ENCODE measurements at places on chromosomes 11 and 22.

GRCh38 chr22:50481440-50482106 lies at the start of gene ADM2:
ADM2 (plus strand) TSS chr22:50481543; CDS start chr22:50481848, 305 bp downstream.
- DNase-seq = no peak

GRCh38 chr22:27412866-27413445 lies 388.6 kb downstream of the MN1 start:
- DNase-seq = no peak

DNA sequence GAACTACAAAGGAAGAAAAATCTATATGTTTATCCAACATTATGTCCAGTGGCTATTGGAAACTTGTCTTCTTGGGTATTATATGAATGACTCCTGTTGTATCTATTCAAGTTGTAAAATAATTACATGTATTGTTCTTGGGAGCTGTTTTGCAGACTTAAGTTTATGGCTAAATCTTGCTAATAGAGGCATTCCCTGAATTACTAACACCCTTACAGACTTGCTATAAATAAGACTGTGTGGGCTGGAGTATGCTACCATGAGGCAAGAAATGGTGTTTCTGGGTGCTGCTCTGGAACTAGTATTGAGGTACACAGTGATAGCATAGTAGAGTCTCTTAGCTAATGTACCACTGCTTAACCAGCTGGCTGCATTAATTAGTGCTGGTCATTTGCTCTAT lies 155.1 kb downstream of the HIPK3 start:
- DNase-seq = no peak

DNA sequence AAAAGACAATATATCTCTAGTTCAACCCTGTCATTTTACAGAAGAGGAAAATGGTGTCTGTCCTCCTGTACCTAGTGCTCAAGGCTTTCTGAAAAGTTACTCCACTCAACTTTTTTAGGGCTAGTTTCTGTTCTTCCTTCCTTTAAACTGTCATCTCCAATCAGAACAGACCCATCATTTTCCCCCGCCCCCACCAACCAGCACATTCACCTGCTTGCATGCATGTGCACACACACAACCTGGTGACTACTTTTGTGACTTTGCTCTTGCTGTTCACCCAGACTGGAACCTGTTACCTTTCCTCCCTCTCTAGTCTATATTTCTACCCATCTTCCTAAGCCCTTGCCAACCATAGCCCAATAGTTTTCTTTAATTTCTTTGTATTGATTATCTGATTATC lies 5.6 kb downstream of the FBXO7 start:
- no peak for DNase-seq

- no peak for DNase-seq
These were observed 34.7 kb downstream of the MMP20 start for GRCh38 chr11:102590276-102591049.

Data from NCI-H2081 treated with DMSO at 0.1 percent for 48 hours (cell line).